ENCODE measurements at places on chromosomes 12 and 14.

DNA sequence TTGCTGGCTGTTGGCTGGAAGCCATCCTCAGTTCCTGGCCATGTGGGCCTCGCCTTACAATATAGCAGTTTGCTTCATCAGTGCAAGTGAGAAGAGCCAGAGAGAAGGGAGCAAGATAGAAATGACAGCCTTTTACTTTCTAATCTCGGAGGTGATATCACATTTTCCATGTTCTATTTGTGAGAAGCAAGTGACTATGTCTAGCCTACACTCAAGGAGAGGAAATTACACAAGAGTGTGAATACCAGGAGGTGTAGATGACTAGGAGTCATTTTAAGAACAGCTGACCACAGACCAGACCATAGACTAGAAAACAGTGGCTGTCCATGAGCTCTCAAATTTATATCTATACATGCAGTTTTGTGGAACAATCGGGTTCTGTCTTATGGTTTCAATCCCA is 163.0 kb upstream of the NRXN3 start:
- no peak for DNase-seq

DNA sequence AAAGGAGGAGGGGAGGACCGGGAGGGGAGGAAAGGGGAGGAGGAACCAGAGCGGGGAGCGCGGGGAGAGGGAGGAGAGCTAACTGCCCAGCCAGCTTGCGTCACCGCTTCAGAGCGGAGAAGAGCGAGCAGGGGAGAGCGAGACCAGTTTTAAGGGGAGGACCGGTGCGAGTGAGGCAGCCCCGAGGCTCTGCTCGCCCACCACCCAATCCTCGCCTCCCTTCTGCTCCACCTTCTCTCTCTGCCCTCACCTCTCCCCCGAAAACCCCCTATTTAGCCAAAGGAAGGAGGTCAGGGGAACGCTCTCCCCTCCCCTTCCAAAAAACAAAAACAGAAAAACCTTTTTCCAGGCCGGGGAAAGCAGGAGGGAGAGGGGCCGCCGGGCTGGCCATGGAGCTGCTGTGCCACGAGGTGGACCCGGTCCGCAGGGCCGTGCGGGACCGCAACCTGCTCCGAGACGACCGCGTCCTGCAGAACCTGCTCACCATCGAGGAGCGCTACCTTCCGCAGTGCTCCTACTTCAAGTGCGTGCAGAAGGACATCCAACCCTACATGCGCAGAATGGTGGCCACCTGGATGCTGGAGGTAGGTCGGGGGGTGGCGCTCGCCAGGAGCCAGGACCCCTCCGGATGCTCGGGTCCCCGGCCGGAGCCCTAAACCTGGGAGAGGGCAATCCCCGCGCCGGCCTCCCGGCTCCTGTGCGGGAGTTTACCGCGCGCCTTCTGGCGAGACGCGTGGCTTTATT is at the start of gene CCND2:
Gene CCND2, plus strand, starts transcription at position 111 of the 744 bp plus-strand sequence. Its CDS starts 279 bp downstream, at position 390.
- no peak for DNase-seq

GRCh38 chr12:94589591-94590001 is 60.8 kb downstream of the TMCC3 start:
- no peak for DNase-seq

GRCh38 chr12:72272091-72272661 is at the start of gene TRHDE:
TRHDE (plus strand) TSS chr12:72272370; CDS start chr12:72272644, 274 bp downstream.
- no peak for DNase-seq

DNA sequence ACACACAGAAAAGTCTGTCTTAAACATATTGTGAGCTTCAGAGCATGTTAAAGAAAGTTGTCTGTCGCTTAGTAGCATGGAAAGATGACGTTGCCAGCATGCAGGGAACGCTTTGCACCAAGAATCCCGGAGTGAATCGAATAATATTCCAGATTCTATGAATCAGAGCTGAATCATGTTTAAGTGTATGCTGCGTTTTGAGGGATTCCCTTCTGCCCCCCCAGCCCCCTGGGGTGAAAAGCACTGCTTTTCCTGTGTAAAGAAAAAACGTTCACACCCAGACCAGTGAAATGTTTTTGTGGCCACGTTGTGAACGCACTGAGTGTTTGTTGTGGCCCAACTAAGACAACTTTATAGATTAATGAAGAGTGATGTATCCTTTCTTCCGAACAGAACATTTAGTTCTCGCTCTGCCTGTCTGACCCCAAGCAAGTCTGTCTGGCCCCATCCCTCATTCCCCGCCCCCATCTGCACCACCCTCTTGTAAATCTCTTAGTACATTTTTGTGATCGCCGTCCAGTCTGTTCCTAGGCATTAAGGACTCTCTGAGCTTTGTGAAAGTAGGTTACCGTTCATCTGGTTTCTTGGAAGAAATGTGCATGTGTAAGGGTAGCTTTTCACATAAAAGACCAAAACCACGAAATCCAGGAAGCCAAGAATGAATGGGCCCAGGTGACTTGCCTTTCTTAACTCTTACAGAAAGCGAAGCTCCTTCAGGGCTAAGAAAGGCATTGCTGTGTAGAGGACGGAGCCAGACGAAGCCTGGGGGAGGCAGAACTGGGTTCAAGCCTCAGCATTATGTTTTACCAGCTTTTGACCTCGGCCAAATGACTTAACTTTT is 103.0 kb downstream of the SAMD4A start:
- DNase-seq = no peak

- DNase-seq = no peak
Measured at GRCh38 chr14:62001963-62002362, 239.7 kb downstream of the SNAPC1 start.

GRCh38 chr12:50991291-50991690 is 34.9 kb downstream of the SLC11A2 start:
- DNase-seq = no peak

- no peak for DNase-seq
Measured at GRCh38 chr12:110015132-110015531, 15.9 kb downstream of the ANKRD13A start.

DNA sequence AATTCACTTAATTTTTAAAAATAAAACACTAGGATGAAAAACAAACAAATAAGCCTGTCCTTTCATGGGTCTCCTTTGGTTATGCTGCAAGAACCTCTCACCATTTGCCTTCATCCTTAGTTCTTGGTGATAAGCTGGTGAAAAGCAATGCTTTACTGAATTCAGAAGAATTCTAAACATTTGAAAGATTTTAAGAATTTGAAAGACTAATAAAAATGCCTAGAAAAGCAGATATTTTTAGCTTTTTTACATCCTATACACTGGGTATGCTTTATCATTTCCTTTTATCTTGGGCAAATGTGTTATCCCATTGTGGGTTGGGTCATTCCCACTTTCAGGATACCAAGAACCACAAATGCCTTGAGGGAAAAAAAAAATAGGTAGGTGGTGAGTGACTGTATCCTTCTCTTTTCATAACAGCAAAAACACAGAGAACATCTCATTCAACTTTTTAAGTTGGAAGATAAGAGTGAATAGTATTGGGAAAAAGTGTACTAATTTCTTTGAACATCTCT is 197.1 kb upstream of the ABCD2 start:
- DNase-seq = no peak

GRCh38 chr14:100906420-100906819 is 2.9 kb upstream of the RTL1 start:
- DNase-seq = no peak

DNA sequence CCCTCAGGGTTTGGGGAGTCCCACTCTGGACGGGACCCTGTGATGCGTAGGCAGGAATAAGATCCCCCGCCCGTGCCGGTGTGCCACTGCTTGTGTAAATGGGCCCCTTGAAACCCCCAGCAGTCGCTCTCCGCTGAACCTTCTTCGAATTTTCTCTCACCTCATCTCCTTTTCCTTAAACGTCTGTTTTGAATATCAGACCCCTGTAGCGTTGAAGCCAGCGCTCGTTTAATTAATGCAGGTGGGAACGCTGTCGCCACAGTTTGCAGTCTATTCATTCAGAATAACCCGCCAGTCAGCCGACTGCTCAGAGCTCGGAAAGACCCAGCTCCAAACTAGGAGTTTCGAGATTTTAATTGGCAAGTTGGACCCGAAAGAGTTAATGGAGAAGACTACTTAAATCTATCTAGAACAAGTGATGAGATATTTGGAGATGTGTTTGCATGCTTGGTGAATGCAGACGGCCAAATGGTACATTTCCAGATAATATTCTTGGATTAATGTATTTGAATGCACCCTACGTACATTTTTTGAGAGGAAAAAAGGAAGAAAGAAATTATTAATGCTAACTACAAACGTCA is 739 bp upstream of the PPP2R5E start:
- no peak for DNase-seq

DNA sequence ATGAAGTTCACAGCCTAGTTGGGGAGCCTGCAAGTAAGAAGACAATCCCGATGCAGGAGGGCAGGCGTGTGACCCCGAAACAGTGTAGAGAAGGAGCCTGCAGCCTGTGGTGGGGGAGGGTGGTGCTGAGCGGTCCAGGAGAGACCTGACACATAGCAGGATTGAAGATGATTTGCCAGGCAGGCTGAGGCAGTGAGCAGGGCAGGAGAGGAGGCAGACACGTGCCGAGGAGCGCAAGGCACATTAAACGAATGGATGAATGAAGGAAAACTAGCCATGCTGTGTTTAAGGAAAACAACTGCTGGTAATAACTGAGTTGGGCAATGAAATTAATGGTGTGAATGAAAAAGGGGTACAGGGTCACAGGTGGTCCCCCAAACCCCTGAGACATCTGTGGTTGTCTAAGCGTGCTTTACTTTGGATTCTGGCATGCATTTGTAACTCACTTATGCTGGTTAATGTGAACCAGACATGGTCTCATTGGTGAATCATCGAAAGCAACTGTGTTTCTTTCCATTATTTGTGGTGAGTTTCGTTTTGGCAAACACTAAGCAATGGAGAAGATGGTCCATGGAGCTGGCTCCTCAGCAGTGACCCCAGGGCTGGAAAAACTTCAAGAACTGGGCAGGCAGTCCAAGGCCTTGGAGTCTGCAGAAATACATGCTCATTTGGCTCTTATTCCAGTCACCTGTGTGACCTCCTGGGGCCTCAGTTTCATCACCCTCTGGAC is 96.9 kb upstream of the EVL start:
- no peak for DNase-seq

- no peak for DNase-seq
Measured at GRCh38 chr14:68888883-68889282, 90.2 kb downstream of the ACTN1 start.

GRCh38 chr14:68791078-68791901 is 1.6 kb downstream of the ZFP36L1 start:
- no peak for DNase-seq

DNA sequence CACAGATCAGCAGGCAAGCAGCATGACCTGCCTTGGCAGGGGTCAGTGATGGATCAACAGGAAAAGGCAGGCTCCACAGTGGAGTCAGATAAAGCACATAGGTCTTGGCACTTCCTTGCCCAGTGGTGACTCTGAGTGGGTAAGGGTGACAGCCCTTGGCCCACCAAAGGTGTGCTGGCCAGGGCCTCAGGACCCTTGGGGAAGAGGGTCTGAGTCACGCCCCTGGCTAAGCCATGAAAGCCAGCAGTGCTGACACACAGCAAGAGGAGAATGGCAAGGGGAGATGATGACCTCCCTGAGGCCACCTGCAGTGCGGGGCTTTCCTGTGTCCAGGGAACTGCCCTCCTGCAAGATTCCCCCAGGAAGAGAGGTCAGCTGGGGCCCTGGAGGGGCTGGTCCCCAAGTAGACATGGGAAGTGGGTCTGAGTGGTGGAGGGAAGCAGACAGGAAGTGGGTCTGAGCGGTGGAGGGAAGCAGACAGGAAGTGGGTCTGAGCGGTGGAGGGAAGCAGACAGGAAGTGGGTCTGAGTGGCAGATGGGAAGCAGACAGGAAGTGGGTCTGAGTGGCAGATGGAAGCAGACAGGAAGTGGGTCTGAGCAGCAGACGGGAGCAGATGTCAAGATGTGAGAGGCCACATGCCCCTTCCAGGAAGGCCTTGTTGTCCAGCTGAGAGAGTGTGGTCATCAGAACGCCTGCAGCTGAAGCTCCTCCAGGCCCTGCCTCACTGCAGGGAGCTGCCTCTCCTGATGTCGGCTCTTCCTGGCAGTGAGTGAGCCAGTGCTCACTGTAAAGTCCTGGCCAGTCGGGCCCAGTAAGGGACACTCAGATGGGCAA is 34.8 kb downstream of the DIO3 start:
- DNase-seq = no peak

- DNase-seq = no peak
Measured at GRCh38 chr12:42666671-42667243, 77.2 kb upstream of the PRICKLE1 start.

- DNase-seq = no peak
Measured at GRCh38 chr12:19639781-19640415, 200.6 kb downstream of the AEBP2 start.

DNA sequence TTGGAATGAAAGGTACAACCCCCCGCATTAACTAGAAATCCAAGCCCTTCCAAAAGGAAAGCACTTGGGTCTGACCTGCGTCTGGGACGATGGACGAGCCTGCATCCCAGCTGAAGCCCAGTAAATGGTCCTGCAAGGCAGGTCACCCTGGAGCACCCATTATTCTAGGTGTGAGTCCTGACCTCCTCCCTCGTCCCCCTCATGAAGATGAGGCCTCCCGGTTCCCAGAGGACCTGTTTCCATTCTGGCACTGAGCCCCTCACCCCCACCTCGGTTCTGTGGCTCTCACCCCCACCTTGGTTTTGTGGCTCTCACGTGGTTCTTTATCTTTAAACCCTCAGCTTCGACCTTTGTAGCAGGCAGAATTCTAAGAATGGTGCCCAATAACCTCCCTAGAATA is 7.3 kb downstream of the IFI27 start:
- no peak for DNase-seq

- no peak for DNase-seq
Measured at GRCh38 chr12:66379616-66380015, 77.3 kb downstream of the HELB start.

- DNase-seq = no peak
Measured at GRCh38 chr14:92961567-92961855, 38.6 kb downstream of the CHGA start.

GRCh38 chr12:28065889-28066630 is 93.5 kb upstream of the PTHLH start:
- DNase-seq = no peak

DNA sequence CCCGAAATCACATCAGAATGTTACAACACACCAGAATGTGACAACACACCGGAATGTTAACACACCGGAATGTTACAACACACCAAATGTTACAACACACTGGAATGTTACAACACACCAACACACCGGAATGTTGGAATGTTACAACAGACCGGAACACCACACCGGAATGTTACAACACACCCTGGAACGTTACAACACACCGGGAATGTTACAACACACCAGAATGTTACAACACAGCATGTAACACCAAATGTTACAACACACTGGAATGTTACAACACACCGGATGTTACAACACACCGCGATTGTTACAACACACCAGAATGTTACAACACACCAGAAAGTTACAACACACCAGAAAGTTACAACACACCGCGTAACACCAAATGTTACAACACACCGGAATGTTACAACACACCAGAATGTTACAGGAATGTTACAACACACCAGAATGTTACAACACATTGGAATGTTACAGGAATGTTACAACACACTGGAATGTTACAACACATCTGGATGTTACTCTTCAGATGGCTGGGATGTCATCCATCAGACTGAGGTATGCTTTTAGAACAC is 21.1 kb downstream of the CHFR start:
- no peak for DNase-seq

GRCh38 chr14:58693048-58693447 is 55.3 kb downstream of the DACT1 start:
- no peak for DNase-seq

- no peak for DNase-seq
Measured at GRCh38 chr12:130916241-130916911, 37.3 kb upstream of the ADGRD1 start.

Data from cortex of kidney (tissue), 1 donor.